ENCODE measurements at places on chromosomes 6 and 20. TPM values are rescaled to one million over a fixed set of nuclear protein-coding genes. Genes with fewer than 3 reads are reported as not detected.

- no peak for DNase-seq
- peaks cover 10% of the 10 kb centered on the region for H3K4me1 ChIP-seq
- H3K36me3 ChIP-seq: peaks cover 8% of the 10 kb centered on the region
- no peak overlapping the region for H3K27ac ChIP-seq
Measured at GRCh38 chr20:41040855-41041254, 12.2 kb downstream of the TOP1 start.

DNA sequence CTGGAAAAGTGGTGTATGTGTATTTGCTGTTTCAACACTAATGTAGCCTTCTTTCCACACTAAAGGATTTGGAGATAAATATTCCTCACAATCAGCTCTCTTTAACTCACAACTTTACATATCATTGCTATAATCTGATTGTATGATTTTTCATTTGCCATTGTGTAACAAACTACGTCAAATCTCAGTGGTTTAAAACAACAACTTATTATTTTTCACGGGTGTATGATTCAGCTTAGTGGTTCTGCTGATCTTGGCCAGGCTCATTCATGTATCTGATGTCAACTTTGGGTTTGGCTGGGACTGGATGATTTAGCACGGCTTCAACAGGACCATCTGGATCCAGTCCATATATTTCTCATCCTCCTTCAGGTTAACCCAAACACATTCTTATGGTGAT, 55.4 kb upstream of the TMX4 start:
- peaks cover 15% of the 10 kb centered on the region for H3K4me1 ChIP-seq
- no peaks in the 10 kb centered on the region for H3K27me3 ChIP-seq
- H3K27ac ChIP-seq: no peak overlapping the region
- H3K36me3 ChIP-seq: no peaks in the 10 kb centered on the region
- no peak overlapping the region for H3K4me3 ChIP-seq

- H3K4me3 ChIP-seq: no peak overlapping the region
- no peaks in the 10 kb centered on the region for H3K36me3 ChIP-seq
- no peak for DNase-seq
- no peaks in the 10 kb centered on the region for H3K27me3 ChIP-seq
- H3K4me1 ChIP-seq: no peaks in the 10 kb centered on the region
- no peak overlapping the region for H3K27ac ChIP-seq
Measured at GRCh38 chr6:42369568-42369967, 82.2 kb downstream of the TRERF1 start.

DNA sequence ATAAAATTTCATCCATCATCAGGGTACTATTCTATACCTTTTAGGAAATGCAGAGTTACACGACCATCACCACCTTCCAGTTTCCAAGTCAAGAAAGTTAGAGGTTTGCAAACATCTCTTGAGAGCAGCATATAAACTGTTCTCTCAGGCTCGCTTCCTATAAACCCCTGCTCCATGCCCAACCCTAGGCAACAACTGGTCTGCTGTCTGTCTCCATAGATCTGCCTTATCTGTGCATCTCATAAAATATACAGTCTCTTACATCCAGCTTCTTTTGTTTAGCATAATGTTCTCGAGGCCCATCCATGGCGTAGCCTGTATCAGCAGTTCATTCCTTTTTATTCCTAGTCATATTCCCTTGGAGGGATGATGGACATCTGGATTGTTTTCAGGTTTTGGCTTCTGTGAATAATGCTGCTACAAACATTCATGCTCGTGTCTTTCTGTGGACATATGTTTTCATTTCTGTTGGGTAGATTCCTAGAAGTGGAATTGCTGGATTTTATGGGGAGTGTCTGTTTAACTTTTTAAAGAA, 6.1 kb downstream of the PTPRT start:
- no peak overlapping the region for H3K27ac ChIP-seq
- peaks cover 26% of the 10 kb centered on the region for H3K4me1 ChIP-seq
- H3K27me3 ChIP-seq: peaks cover 5% of the 10 kb centered on the region
- DNase-seq: no peak
- H3K4me3 ChIP-seq: no peak overlapping the region
- peaks cover 25% of the 10 kb centered on the region for H3K36me3 ChIP-seq

The LBP gene
- not detected for total RNA-seq

- DNase-seq: no peak
- H3K27ac ChIP-seq: no peak overlapping the region
- H3K4me1 ChIP-seq: no peaks in the 10 kb centered on the region
- H3K27me3 ChIP-seq: peaks cover 4% of the 10 kb centered on the region
- H3K4me3 ChIP-seq: no peak overlapping the region
- no peaks in the 10 kb centered on the region for H3K36me3 ChIP-seq
Measured at GRCh38 chr6:40923326-40923725, 115.7 kb downstream of the UNC5CL start.

- H3K4me1 ChIP-seq: peaks cover 4% of the 10 kb centered on the region
- H3K27me3 ChIP-seq: peaks cover 4% of the 10 kb centered on the region
- no peak for DNase-seq
- H3K27ac ChIP-seq: no peak overlapping the region
- H3K4me3 ChIP-seq: no peak overlapping the region
Measured at GRCh38 chr20:17992224-17992637, 23.4 kb downstream of the MGME1 start.

- DNase-seq: no peak
- H3K4me3 ChIP-seq: no peak overlapping the region
- no peak overlapping the region for H3K27ac ChIP-seq
- H3K36me3 ChIP-seq: peaks cover 3% of the 10 kb centered on the region
- H3K4me1 ChIP-seq: no peaks in the 10 kb centered on the region
Measured at GRCh38 chr6:56072856-56073255, 174.5 kb downstream of the COL21A1 start.

The NFS1 gene
- total RNA-seq: 13.7 TPM

The PNLDC1 gene
- not detected for total RNA-seq

GRCh38 chr6:43088654-43089056, 12.5 kb downstream of the PTK7 start:
- H3K36me3 ChIP-seq: peaks cover 2% of the 10 kb centered on the region
- peak overlapping the region; percentile 98 for H3K27ac ChIP-seq
- H3K4me1 ChIP-seq: peaks cover 27% of the 10 kb centered on the region
- no peaks in the 10 kb centered on the region for H3K27me3 ChIP-seq
- DNase-seq: no peak

The CDH4 gene
- 0.43 TPM for total RNA-seq

The EDN3 gene
- 3.6 TPM for total RNA-seq

GRCh38 chr6:40042232-40042631, 108.0 kb upstream of the MOCS1 start:
- H3K27ac ChIP-seq: no peak overlapping the region
- no peaks in the 10 kb centered on the region for H3K36me3 ChIP-seq
- no peak overlapping the region for H3K4me3 ChIP-seq
- peaks cover 13% of the 10 kb centered on the region for H3K27me3 ChIP-seq
- H3K4me1 ChIP-seq: no peaks in the 10 kb centered on the region

- no peaks in the 10 kb centered on the region for H3K4me1 ChIP-seq
- H3K27ac ChIP-seq: peak overlapping the region; percentile 14
- no peak overlapping the region for H3K4me3 ChIP-seq
- DNase-seq: no peak
Measured at GRCh38 chr6:33945931-33946330, 142.1 kb upstream of the MLN start.

The DCDC2 gene
- 22.2 TPM for total RNA-seq

DNA sequence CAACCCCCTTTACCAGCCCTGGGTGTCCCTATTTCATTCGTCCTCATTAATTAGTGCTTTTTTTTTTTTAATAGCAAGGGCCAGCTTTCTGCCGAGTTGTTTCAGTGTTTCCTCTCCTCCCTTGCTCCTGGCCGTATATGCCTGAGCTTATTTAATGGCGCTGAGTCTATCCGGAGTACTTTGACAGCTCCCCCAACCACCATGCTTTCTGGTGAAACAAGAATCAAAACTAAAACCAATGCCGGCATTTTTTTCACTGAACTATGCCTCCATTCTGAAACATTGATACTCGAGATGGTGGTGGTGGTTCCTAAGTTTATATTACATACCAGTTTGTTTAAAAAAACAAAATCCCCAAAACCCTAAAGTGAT, 1.2 kb downstream of the DCBLD1 start:
- peaks cover 8% of the 10 kb centered on the region for H3K27me3 ChIP-seq
- H3K4me1 ChIP-seq: peaks cover 39% of the 10 kb centered on the region
- peak overlapping the region; percentile 97 for H3K27ac ChIP-seq

The COL9A3 gene
- total RNA-seq: 81.5 TPM
